Effector CD8-positive, alpha-beta T cell (primary cell): ENCODE measurements at places on chromosomes 3 and 15.

- no peak for DNase-seq
Measured at GRCh38 chr3:81465510-81466200, 295.8 kb downstream of the GBE1 start.

DNA sequence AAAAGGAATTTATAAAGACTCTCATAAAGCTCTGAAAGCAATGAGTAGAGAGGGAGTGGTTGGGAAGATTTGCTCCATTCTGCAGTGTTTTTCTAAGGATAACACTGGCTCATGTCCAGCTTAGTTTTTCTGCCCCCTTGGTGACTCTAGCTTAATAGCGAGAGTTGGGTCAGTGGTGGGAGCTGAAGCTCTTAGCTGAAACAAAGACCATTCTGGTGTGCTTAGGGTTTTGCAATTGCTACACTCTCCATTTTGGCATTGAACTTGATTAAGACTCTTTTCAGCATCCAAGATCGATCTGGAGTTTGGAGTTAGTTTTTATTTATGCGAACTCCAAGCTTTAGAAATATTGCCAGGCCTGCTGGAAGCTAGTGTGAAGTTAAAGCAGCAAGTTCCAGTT lies 98.0 kb downstream of the ATG7 start:
- DNase-seq = no peak

DNA sequence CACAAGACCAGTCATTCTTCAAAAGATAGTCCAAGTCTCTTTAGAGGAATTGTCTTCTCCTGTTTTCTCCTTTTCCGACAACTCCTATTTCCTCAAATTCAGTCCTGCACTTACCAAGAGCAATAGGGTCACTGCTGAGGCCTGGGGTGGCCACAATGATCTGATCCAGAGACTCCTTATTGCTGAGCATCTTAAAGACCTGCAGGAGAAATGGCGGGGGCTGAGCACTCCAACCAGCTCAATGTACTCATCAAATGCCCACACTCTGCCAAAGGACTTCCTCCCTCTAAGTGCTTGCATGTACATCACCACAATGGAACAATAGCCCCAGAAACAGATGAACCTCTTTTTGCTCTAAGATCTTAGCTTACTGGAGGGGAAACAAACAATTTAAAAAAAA lies 9.6 kb downstream of the UBL7 start:
- DNase-seq = no peak

- no peak for DNase-seq
Measured at GRCh38 chr3:148246291-148246923, 451.3 kb upstream of the AGTR1 start.

GRCh38 chr3:141544697-141545096 lies 57.9 kb downstream of the RASA2 start:
- DNase-seq = no peak

GRCh38 chr15:60128000-60128376 lies 123.9 kb downstream of the FOXB1 start:
- DNase-seq = no peak

- DNase-seq = no peak
Measured at GRCh38 chr3:73350996-73351395, 273.7 kb downstream of the PDZRN3 start.

DNA sequence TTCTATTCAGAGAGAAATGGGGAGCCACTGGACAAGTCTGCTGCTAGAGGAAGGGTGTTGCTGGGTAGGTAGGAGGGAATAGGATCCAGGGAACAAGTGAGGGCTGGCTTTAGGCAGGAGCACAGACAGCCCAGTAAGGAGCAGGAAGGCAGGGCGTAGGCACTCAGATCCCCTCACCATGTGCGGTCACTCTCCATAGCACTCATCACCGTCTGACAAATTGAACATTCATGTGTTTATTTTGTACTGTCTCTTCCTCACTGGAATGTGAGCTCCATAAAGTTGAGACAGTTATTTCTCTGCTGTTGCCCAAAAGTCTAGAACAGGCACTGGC lies 24.2 kb upstream of the LRRC34 start:
- DNase-seq = no peak

- DNase-seq = no peak
Measured at GRCh38 chr3:18122264-18122663, 302.9 kb downstream of the SATB1 start.

GRCh38 chr3:61645148-61645547 lies 83.8 kb downstream of the PTPRG start:
- DNase-seq = no peak
